Hematopoietic multipotent progenitor cell treated with erythropoietin and hydrocortisone succinate and interleukin-3 and kit ligand, for 8 days (in vitro differentiated cells): ENCODE measurements at places on chromosomes 1 and 21.

- peak; percentile 69 for DNase-seq
Measured at GRCh38 chr21:14403681-14404318, 20.9 kb upstream of the HSPA13 start.

DNA sequence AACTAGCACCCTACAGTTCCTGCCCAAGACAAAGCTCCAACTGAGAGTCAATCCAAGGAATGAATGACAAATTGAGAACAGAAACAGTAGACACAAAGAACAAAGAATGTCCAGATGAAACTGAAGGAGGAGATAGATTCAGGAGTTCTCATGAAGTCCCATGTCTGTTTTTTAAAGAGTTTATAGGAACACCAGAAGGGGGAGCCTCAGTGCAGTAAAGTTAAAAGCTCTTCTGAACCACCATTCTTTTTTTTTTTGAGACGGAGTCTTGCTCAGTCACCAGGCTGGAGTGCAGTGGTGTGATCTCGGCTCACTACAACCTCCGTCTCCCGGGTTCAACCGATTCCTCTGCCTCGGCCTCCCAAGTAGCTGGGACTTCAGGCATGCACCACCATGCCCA is 323.6 kb downstream of the MRPL39 start:
- peak; percentile 19 for DNase-seq

- DNase-seq, result peak; percentile 38
Measured at GRCh38 chr1:236066828-236067386, 2.0 kb upstream of the NID1 start.

DNA sequence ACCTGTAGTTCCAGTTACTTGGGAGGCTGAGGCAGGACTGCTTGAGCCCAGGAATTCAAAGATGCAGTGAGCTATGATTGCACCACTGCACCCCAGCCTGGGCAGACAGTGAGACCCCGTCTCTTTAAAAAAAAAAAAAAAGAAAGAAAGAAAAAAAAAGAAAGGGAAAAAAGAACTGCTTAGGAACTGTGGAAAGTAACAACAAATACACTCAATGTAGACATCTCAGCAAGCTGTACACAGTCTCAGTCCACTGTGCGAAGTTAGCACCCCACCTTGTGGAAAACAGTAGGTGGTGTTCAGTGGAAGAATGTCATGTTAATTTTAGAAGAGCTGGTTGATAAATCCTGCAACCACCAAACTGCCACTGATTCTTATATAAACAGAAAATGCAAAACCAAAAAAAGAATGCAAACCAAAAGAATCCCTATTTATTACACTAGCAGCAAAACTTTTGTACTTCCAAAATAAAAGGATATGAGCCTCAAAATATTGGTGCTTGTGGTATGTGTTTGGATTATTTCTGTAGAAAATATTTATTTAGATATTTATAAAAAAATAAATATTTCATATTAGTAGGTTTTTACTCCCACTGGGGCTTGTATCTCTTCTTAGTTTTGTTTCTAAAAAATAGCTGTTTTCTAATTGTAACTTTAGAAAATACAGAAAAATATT is 31.1 kb downstream of the ALG14 start:
- peak; percentile 81 for DNase-seq

- no peak for DNase-seq
Measured at GRCh38 chr1:100530880-100531487, 7.0 kb upstream of the GPR88 start.

DNA sequence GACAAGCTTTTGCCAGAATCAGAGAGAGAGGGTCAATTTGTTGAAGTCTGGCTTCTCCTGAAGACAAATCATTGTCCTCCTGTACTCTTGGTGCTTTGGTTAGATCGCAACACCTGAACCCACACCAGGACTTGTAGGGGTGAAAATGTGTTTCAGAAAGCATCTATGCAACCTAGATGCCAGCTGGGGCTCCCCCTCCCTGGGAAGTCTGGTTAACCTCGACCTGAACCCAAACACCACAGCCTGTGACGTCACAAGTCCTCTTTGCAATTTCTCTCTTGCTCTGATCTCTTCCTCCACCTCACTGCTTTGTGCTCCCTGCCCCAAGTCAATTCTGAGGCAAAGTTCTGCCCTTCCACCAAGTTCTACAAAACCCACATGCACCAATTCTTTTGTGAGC is 42.8 kb upstream of the USP24 start:
- no peak for DNase-seq

- DNase-seq, result no peak
Measured at GRCh38 chr1:170032531-170033280, 41.8 kb downstream of the KIFAP3 start.

DNA sequence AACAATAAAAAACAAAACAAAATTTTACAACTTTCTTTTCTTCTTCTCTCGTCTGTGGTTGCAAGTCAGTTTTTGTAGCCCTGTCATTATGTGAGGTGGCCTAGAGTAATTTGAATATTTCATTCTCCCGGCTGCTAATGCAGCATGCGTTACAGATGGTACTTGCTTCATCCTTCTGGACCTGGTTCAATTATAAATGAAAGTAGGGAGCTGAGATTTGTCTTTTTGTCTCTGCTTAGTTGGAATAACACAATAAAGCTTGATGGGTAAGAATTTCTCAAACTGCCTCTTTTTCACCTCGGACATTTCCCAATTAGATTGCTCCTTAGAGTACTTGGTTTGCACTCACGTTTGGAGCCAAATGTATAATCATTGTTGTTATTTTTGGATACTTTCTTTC is 201.6 kb downstream of the PBX1 start:
- DNase-seq, result no peak

DNA sequence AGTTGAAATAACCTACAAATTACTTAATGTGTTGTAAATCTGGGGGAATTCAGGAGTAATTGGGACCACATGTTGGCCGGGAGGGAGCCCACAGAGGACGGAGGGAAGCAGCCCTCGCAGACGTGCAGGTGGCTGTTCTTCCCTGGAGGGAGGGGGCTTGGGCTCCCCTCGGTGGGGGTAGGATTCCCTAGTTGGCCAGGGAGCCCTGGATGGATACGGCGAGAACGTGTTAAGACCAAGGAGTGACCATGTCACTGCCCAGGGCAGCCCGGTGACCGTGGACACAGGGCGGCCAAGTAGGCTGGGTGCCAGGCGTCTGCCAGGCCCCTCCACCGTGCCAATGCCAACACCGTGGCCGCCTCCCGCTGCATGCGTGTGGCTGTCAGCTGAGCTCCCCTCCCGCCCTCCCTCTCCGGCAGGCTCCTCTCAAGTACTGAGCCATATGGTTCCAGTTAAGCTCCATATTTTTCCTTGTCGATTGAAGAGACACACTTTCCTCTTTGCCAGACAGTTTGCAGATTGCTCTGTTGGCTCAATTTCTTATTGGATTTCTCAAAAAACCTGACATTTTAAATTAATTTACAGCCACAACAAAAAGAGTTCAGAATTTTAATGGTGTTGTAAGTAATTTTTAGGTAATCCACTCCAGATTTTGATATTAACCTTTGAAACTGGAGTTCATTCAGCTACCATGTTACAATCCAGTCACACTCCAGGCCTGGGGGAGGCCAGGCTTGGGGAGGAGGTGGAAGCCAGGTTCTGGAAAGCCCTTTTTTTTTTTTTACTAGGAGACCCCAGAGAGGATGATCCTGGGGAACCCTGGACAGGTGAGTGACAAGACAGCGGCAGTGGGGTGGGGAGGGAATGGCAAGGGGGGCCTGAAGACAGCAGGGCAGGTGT is 71.2 kb downstream of the CASZ1 start:
- DNase-seq, result no peak

GRCh38 chr21:16004086-16004485 is 274.3 kb downstream of the USP25 start:
- DNase-seq, result no peak

DNA sequence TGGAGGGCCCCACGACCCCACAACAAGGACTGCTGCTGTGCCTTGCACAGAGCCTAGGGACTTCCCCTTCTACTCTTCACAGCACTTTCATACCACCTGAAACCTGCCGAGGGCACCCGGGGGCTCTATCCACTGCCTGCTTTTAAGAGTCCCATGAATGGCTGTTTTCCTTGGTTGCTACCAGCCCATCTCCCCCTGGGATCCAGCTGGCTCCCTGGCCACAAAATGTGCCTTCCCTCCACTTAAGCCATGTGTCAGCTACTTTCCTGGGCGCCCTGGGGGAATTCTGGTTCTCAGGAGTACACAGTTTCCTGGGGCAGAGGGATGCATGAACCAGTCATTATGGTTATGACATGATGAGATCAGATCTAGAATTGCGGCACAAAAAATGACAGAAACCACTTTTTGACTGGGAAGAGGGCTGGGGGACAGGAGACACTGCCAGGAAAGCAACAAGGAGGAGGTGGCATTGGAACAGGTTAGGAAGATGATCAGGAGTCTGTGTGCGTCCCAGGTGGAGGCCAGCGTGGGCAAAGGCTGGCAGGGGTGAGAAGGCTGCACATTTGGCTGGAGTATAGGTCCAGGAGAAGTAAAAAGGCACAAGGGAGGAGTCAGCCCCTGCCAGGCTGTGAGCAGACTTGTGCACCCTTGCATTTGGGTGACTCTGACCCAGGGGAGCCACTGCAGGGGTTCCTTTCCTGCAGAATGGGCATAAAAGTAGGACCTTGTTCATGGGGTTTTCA is 3.2 kb upstream of the TNFRSF8 start:
- DNase-seq, result no peak

GRCh38 chr1:111570781-111571181 is 48.8 kb upstream of the RAP1A start:
- peak; percentile 74 for DNase-seq

DNA sequence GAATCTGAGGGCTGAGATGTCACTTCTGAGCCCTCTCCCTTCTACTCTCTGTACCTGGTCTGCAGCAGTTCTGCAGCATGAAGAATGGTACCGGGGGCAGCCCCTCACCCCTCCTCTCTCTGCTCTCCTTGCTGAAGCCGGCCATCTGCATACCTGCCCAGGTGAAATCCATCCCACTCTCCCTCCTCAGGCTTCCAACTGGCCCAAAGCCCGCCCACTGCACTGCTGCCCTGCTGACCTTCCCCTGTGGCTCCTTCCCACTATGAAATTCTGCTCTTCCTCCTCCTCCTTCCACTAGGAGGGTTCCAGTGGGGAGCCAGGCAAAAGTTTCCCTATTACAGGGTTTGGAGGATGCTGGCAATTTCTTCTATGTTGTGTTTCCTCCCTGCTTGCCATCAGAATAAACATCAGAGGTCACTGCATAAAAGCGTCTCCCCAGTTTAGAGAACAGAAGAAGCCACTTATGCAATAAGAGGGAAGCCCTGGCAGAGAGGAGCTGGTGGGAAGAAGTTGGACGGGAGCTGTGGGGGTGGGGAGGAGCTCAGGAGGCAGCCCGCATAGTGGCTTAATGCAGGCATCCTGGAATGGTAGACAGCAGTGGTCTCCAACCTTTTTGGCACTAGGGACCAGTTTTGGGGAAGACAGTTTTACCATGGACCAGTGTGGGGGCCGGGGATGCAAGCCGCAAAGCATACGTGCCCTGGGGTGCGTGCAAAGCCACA is 30.3 kb downstream of the TMCO4 start:
- DNase-seq, result no peak

GRCh38 chr1:20147846-20148570 is 8.9 kb downstream of the PLA2G2F start:
- DNase-seq, result no peak

DNA sequence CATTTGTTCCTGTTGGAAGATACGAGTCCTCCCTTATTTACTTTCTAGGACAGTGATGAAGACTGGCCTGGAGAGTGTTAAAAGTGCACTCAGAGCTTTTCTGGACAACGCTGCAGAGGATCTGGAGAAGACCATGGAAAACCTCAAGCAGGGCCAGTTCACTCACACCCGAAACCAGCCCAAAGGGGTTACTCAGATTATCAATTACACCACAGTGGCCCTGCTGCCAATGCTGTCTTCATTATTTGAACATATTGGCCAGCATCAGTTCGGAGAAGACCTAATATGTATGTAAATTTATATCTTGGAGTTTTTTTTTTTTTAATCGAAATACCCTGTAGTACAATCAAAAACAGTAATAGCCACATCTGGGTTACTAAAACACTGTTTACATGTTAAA is 190.5 kb downstream of the ZP4 start:
- DNase-seq, result no peak

GRCh38 chr1:62392951-62393350 is 43.9 kb upstream of the USP1 start:
- no peak for DNase-seq

DNA sequence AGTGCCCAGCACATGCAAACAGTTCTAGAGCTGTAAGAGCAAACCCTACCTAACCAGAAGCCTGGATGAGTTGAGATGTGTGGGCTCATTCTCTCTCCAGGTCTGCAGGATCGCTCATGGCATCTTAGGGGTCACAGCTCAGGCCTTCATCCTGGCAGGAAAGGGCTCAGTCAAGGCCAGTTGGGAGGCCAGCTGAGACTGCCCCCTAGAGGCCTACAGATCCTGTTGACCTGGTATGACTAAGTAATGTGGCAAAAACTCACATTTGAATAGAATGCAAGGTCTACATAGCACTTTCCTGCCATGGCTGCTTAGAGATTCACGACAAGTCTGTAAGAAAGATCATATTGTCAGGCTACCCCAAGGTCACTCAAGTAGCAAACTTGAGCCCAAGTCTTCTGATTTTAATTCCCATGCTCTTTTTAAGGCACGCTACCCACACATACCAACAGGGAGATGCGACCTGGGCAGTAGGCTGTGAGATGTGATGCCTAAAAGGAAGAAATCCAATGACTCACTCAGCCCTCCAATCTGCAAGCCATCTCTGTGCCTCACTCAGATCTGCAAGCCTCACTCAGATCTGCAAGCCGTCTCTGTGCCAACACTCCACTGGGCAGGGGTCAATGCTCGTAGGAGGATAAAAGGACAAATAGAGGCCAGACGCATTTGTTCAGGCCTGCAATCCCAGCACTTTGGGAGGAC is 5.1 kb upstream of the CAPN8 start:
- DNase-seq, result peak; percentile 42

GRCh38 chr21:33897098-33897497 is 18.5 kb downstream of the ATP5PO start:
- no peak for DNase-seq

DNA sequence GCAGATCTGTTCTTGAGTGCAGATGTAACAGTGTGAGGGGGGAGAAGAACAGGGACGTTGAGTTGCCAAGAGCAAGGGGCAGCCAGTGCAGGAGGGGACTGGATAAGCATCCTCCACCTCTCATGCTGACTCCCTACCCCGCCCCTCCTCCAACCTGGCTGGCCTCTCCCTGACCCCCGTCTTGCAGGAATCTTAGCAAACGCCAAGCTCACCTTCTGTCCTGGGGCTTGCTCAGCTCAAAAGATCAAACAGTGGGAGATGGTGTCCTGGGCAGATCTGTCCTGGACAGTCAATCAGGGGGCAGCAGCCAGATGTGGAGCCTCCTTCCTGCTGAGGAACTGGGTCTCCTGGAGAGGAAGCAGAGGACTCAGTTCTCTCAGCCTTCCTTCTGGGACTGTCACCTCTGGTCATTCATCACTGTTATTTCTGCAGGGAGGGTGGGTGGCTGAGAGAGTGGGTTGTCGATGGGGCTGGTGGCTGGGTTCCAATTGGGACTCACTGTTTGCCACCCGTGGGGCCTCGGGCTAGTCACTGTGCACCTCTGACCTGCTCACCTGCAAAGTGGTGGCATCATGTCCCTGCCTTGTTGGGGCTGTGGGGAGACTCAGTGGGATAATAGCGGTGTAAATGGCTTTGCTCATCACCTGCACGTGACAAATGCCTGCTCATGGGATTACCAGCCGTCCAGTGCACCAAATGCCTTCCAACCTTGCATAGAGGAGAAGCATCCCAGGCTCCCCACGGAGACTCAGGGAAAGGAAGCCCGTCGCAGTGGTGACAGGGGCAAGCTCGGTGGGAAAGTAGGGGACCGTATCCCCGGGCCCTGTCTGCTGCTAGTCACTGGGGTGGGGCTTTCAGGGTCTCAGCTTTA is 154.4 kb downstream of the PTPRU start:
- DNase-seq, result no peak

GRCh38 chr1:218298398-218298797 is 13.3 kb downstream of the RRP15 start:
- DNase-seq, result no peak

- DNase-seq, result no peak
Measured at GRCh38 chr1:226370144-226370923, 37.6 kb downstream of the PARP1 start.
